ENCODE measurements at places on chromosomes 3 and 15.

GRCh38 chr3:5766848-5767247 lies 579.3 kb downstream of the EDEM1 start:
- no peak for DNase-seq

DNA sequence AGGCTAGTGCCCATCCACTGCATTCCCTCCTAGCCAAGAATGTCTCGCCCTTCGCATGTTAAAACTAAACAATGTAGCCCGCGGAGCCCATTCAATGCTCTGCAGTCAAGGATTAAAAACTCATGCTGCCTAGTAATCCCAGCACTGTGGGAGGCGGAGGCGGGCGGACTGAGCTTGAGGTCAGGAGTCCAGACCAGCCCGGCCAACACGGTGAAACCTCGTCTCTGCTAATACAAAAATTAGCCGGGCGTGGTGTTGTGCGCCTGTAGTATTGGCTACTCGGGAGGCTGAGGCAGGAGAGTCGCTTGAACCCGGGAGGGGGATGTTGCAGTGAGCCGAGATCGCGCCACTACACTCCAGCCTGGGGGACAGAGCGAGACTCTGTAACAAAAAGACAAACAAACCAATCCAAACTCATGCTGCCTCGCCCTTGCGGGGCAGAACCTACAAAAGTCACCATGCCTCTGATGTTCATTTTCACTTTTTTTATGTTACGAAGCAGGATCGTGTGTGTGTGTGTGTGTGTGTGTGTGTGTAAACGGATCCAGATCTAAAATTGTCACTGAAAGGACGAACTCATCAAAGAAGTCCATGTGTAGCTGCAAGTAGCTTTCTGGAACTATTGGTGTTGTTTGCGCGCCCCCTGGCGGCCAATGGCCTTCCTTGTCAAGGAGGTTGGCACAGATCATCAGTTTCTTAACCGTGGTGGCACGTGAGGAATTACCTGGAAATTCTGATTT lies 54.8 kb upstream of the SPESP1 start:
- peak; percentile 94 for DNase-seq

DNA sequence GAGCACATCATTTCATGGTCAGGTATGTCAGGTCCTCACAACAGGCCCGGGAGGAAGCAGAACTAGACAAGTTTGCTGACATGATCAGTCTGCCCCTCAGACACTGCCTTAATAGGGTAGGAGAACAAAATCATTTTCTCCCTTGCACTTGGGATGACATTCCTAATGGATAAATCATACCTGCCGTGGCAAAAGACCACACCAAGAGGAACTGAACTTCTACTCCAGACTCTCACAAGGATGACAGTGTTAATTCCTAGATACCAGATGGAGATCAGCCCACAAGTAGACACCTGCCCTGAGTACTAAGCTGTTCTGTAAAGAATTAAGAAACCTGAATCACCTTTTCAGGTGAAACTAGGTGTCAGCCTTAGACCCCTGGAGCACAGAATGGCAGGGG lies 19.5 kb downstream of the SIAH2 start:
- DNase-seq: no peak

- DNase-seq: no peak
Measured at GRCh38 chr15:90703455-90703854, 13.7 kb upstream of the BLM start.

GRCh38 chr3:64291345-64291744 lies 66.1 kb upstream of the PRICKLE2 start:
- no peak for DNase-seq

- no peak for DNase-seq
Measured at GRCh38 chr3:175521406-175521805, 662.3 kb downstream of the NAALADL2 start.

DNA sequence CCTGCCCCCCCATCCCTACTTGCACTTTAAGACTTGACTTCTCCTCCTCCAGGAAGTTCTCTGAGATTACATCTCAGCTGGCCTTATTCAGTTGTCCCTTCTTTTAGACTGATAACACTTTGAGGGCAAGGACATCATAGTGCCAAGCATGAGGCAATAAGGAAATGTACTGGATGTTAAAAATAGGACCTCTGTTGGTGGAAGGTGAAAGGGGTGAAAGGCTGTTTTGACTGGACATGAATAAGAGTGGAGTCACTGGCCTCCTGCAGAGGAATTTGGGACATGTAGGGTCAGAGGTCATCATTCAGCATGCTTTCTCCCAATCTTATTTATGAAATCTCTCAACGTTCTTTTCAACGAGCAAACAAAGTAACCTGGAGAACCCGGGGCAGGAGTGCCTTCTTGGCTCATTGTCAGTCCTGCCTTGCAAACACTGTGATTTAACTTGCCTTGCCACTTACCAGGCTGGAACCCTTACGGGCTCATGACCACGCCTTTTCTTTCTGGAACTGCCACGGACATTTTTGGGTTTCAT lies 38.6 kb downstream of the TRIM71 start:
- DNase-seq: peak; percentile 69

GRCh38 chr3:44355362-44356033 lies 16.9 kb downstream of the TCAIM start:
- DNase-seq: no peak

DNA sequence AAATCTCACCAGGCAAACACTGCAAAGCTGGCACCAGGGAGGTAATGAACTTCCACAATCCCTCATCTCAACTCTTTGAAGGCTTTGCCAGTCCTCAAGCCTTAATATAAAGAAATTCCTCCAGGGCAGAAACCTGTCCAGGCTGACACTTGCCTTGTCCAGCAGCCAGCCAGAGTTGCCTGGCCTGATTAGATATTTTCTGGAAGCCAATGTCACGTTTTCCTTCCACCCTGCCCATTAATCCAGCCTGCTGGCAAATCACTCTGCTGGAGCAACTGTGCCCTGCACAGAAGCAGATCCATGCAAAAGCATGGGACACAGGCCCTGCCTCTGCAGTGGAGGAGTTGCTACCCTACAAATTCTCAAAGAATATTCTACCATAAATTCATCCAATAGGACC lies 56.5 kb downstream of the HEG1 start:
- no peak for DNase-seq

GRCh38 chr3:195448205-195448875 lies 5.5 kb upstream of the ACAP2 start:
- DNase-seq: no peak

DNA sequence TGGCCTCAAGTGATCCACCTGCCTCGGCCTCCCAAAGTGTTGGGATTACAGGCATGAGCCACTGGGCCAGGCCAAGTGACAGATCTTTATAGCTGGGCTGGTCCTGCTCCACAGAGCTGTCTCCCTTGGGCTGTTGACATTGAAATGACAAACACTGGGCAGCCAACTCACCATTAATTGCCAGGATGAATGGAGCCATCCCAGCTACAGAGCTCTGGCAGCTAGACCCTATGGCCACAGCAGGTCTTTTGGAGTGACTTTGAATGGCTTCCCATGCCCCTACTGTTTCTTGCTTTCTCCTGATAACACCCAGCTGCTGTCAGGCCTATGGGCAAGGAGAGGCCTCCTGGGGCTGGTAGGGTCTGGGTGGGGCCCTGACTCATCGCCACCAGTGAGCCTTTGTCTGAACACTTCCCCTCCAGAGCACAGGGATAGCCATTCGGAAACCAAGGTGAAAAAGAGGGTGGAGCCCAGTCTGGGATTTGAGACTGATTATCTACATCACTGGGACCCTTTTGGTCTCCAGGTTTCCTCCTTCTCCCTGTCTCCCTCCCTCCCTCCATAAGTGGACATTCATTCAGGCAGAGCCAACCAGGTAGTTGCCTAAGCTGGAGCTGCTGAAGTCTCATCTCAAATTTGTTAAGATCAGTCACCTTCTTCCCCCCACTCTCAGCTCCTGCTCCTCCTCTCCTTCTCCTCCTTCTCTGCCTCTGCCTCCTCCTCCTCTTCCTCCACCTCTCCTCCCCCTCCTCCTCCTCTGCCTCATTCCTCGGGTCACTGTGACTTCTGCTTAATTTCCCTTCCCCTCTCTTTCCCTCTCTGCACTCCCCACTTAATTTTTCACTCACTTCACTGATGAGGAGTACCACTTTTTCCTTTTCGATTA lies 34.0 kb downstream of the BHLHE40 start:
- DNase-seq: no peak

DNA sequence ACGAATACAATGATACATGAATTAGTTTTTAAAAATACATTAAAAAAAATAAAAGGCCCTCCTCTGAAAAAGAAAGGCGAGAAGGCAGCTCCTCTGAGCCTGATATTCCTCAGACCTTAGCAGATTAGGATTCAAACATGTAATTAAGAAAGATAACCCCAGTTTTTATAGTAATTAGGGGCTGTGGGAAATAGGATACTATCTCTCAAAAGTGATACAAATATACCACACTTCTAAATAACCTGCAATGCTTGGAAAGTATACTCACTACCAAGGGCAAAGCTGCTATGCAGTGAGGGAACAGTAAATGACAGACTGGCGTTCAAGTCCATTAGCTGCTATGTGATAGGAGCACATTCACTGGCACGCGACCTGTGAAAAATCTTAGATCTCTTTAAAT lies 445.1 kb downstream of the FOXP1 start:
- no peak for DNase-seq

DNA sequence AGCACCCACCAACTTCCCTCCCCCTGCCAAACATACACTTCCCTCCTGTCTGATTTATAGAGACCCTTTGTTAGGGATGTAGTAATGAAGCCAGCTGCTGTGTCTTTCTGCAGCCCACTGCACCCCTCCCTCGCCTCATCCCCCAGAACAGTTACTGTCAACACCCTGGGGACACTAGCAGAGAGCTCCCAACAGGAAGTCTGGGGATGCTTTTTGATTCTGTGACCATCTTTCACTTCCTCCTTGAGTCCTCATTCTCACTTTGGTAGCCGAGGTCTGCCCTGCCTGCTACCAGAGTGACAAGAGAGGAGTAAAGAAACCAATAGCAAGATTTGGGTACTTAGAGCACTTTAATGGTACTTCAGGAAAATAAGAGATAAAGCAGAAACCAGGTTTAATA lies 201.6 kb downstream of the SATB1 start:
- no peak for DNase-seq

- DNase-seq: no peak
Measured at GRCh38 chr3:127954640-127955039, 39.6 kb downstream of the KBTBD12 start.

DNA sequence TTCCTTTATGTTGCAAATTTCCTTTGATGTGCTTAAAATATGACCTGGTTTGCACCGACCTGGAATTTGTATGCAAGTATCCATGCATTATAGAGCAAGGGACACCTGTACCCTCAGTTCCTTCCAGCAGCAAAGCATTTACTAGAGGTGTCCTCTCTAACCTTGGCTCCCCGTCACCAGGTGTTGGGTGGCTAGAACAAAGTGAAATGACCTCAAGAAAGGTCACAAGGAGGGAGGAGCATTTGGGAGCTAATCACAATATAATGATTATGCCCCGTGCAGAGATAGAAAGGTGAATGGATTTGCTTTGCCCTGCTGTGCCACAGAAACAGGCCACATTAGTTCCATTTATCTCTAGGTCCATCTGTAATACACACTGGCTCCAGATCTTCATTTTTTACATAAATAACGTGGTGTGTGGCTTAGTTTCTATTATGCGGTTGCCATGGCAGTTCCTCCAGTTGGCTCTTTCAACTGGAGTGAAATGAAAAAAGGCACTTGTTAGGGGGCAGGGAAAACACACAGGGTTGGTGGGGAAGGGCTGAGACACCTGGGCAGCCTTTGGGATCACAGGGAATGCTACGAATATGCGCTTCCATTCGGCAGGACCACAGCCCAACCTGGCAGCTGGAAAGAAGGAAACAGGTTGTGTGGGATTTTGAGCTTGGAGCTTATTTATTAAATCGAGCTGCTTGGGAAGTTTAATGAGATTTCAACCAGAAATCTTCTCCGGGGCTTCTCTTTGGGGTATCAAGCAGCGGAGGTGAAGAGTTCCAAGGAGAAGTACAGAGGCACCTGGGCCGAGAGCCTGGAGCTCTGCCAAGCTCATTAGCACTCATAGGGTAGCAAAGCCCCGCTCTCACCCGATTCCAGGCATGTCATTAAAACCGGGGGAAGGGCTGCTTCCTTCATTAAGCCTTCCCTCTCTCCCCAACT lies 233.5 kb upstream of the ST8SIA2 start:
- no peak for DNase-seq

DNA sequence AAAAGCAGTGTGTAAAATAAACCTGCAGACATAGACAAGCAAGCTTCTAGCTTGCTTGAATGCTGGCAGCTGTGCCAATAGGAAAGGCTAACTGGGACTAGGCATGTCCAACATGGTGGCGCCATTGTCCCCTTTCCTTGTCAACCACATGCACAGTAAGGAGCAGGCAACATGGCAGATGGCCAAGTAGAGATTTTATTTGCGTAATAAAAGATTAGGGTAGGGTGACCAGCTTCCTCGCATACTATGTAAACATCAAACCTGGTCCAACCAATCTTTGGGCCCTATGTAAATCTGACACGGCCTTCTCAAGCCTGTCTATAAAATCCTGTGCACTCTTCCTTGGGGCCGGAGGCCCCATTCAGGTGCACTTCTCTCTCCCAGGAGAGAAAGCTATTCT lies 575.4 kb upstream of the GOLIM4 start:
- DNase-seq: no peak

- no peak for DNase-seq
Measured at GRCh38 chr15:99918072-99918471, 184.8 kb upstream of the LYSMD4 start.

GRCh38 chr3:66617351-66617750 lies 116.5 kb upstream of the LRIG1 start:
- no peak for DNase-seq

DNA sequence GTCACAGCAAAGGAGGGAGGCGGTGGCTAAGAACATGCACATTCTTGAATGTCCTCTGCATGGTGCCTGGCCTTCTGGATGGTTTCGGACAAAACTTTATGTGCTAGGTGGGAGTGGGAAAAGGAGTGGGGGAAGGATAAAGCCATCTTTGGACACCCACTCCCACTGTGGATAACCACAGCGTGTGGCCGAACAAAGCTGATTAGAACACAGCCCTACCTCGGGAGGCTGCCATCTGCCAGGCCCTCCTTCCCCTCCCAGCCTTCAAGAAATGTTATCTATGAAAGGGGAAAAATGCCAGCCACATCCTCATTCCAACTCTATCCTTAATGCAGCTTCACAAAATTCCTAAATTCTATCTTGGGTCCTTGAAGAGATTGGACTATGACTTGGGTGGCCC lies 18.8 kb downstream of the AMOTL2 start:
- no peak for DNase-seq

DNA sequence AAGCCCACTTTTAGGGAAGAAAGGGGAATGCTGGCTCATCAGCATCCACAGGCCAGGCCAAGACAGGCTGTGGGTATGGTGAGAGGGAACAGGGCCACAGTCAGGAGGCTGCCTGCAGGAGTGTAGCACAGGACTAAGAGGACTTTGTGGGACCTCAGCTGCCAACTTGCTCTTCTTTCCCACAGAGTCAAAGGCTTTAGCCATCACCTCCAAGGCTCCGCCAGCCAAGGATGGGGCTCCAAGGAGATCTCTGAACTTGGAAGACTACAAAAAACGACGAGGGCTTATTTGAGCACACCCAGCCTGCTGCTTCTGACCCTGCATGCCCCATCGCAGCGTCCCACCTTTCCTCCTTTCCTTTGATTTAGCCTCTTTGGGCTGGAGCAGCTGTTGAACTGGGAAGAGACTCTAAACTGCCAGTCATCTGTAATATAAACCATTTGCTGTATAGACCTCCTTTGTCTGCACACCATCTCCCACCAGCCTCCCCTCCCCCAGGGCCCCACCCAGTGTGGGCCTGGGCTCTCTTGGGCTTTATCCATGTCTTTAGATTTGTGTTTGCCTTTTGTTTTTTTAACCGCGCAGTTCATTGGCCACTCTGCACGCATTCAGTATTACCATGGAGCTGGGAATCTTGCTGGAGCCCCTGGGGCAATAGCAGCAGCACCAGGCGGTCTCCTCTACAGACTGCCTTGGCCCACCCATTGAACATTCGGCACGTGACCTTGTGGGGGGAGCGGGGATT lies 13.1 kb upstream of the ITPKA start:
- DNase-seq: no peak

Data from lower lobe of right lung (tissue), 2 donors.